NCI-H526 treated with DMSO at 0.1 percent for 48 hours (cell line): ENCODE measurements at places on chromosomes 2 and 18.

DNA sequence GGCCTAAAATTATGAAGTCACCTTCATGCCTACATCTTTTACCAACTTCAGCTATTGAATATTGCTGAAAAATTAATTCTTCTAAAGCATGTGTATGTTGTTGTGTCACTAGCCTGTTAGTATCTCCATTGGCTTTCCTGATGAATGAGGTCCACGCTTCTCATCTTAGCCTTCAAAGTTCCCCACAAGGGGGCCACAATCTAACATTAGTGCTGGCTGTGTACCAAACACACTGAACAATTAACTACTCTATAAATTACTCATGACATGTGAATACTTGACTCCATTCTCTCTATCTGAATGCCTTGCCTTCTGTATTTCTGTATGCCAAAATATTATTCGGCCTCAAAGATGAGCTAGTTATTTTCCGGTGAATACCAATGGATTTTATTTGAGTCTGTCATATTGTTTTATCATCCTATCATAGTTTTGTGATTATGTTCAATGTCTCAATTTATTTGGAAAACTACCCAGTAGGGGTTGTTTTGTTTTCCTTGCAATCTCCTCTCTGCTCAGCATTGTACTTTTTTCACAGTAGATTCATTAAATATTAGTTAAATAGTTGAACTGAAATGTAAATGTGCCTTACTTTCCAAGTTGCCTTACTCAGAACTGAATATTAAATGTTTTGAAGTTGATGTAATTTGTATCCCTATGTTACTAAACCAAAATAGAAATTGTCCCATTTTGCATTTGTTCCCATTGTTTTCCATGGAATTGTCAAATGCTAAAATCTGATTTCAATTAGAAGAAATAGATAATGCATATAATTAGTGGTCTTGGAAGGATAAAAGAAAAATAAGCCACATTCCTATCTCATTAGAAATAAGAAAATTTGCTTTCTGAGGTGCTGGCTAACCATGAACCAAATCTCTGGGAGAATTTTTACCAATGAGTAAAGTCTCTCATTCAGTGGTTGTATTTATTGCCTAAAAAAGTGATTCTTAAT, 208.4 kb upstream of the COL3A1 start:
- DNase-seq, result peak; percentile 10

DNA sequence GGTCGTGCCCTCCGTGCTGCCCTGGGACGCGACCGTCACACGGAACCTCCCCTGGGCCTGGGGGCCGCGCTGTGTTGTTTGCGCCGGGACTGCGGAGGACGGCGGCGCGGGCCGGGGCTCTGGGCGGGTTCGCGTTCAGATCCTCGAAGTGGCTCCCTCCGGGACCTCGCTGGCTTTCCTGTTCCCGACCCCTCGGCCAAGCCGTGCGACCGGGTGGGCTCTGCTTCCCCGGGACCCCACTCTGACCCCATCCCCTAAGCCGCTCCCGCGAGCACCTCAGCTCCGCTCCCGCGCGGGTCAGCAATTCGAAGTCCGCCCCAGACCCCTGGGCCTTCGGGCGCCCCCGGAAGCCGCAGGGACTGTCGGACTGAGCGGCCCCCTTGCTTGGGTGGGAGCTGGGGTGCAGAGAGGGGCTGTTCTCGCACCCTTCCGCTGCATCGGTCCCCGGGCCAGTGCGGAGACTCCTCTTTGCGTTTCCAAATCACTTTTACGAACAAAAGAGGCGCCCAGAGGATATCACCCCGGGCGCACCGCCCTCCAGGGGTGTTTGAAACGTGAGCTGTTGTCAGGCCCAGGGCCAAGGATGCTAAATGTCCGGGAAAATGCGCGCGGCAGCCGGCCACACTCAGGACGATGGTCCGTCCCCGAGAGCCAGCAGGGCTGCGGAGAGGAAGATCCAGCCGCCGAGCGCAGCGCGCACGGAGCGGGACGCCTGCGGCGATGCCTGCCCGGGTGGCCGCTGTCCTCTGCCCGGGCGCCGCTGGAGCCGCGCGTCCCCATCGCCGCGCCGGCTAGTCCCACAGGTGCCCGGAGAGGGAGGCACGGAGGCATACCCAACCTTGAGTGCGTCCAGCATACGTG, 73.5 kb downstream of the ZCCHC2 start:
- no peak for DNase-seq

DNA sequence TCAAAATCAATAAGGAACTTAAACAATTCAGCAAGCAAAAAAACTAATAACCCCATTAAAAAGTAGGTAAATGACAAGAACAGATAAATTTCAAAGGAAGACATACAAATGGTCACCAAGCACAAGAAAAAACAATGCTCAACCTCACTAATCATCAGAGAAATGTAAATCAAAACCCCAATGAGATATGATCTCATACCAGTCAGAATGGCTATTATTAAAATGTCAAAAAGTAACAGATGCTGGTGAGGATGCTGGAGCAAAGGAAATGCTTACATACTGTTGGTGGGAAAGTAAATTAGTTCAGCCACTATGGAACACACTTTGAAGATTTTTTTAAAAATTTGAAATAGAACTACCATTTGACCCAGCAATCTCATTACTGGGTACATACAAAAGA, 538.0 kb downstream of the TMX3 start:
- DNase-seq, result no peak

DNA sequence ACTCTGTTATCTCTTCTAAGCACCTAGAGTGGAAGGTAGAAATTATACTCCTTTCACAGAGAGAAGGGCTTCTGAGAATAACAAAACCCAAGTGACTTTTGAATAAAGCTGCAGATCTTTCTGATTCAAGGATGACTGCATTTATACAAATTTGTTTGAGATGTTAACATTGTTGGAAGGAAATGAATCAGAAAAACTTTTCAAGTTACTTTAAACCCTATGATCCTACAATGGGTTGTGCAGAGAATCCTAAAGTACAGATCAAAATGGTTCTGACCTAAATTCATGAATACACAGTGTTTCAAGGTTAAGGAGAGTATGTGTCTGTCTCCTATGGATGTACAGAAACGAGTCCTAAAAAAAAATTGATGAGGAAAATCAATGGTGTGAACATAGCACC, 1.8 kb downstream of the RFTN2 start:
- no peak for DNase-seq

DNA sequence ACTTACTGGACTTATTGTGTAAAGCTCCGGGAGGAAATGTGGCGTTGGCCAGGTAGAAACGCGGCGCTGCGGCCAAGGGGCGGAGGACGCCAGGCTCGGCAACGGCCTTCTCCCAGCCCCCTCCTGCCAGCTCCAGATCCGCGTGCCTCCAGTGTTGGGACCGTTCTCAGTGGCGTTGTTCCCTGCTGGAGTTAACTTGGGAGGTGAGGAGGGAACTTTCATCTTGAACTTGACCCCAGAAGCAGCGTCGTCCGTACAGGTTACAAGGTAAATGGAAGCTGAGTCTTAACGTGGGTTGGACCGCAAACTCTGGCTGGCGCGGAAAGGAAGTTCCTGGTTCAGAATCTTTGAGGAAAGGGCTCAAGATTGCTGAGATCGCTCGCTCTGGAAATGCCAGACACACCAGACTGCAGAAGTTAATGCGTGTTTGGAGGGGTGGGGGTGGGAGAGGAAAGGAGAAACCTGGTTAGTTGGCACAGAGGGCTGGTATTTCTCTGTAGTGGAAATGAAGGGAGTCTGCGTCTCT, 1.3 kb downstream of the TANC1 start:
- DNase-seq, result peak; percentile 33

DNA sequence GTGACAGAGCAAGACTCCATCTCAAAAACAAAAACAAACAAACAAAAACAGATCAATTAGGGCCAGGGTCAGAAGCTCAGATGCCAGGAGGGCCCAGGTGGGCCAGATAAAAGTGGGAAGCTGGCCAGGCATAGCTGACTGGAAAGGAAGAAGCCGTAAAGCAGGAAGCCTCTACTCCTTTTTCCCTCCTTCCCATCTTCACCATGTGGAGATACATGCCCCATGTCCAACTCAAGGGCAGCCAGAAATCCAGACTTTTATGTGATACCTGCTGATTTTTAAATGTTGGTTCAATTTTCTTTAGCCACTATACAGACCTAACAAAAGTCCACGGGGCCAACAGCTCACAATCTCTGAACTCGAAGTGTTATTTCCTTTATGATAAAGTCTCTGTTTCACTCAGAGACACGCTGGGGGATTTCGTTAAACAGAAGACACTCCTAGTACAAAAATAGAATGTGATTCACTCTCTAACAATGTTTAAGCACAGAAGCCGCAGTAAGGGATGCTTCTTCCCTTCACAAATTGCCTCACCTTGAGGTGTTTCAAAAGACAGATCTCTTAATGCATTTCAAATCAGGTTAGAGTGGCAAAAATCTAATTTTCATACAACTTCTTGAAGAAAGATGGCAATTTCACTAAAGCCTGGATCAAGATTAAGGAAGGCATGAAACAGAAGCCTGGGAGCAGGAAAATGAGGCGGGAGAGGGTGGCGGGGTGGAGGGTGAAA, 14.0 kb downstream of the TMEM247 start:
- DNase-seq, result no peak

DNA sequence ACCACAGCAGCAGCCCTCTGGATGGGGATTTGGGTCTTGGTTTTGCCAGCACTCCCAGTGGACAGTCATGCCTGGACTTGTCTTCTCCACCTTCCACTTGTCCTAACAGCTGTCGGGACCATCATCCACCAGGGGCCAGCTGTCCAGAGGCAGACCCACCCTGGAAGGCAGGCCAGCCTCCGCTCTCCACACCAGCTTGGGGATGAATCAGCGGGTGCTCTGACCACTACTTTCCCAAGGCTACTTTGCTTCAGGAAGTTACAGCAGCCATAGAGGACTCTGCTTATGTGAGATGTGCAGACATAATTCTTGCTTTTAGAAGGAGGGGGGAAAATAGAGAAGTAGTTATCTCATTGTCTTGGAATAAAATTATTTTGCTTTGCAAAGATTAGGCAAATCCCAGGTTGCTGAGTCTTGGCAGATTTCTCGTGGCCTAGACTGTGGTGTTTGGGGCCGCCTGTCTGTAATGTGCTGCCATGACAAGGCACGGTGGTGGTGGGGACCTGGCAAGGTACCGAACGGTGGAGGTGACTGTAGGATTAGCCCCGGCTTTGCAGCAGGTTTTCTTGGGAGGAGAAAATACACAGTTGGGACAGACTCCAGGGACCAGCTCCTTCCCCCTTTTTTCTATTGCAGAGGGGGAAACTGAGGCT, 148.7 kb downstream of the AGAP1 start:
- no peak for DNase-seq

GRCh38 chr2:100832885-100833284, 12.9 kb downstream of the NPAS2 start:
- no peak for DNase-seq

DNA sequence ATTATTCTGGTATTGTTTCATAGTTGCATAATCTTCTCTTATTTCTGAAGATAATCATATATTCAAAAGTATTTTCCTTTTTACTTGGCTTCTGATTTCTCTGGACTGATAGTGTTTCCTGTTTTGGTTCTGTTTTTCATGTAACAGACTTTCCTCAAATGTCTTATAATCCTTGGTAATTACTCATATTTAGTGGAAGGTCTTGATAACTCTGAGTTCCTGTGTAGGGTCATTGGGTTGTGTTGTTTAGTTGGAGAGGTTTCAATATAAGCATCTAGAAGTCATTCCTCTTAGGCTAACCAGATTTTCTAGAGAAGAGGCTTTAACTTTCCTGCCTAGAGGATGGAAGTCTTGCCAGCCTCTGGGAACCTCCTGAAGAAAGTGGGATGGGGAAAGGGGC, 23.8 kb downstream of the MFSD6 start:
- no peak for DNase-seq
